Activated CD4-positive, alpha-beta T cell treated with anti-CD3 and anti-CD28 coated beads for 36 hours (primary cell): ENCODE measurements at places on chromosomes 16 and 17.

DNA sequence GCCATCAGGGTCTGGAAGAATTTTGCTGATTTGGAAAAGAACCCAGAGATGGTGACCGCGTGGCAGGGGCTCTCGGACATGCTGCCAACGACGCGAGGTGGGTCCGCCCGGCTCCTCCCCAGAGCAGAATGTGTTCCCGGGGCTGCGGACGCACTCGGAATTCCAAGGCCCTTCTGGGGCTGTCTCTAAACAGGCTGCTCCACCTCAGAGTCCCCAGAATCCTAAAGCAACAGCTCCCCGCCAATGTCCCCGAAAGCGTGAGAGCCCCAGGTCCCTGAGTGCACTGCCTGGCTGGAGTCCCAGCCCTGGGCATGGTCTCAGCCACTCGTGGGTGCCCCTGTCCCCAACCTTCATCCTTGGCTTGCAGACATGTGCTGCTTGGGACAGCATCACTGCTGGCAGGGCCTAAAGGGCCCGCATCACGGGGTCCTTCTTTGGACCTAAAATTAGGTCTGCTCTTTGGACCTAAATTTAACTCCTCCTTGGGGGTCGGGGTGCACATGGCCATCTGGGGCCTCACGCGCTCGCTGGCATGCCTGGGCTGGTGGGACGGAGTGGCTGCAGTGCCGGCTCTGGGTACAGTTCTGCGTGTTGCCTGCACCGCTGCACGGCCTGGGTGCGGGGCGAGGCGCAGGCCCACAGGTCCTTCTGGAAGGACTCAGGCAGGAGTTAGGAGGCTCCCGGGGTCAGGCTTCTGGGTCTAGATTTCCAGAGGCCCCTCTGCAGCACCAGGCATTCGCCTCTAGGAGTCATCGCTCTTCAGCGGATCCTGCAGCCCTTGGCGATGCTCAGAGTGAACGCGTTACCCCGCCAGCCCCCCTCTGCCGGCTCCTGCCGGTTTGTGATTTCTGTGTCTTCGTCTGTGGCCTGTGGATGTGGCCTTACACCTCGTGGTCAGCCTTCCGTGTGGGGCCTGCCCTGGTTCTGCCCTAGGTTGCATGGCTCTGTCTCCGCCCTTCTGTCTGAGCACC is 41.9 kb upstream of the CHMP6 start:
- H3K4me3 ChIP-seq = no peak overlapping the region
- H3K36me3 ChIP-seq = peaks cover 25% of the 10 kb centered on the region
- no peaks in the 10 kb centered on the region for H3K4me1 ChIP-seq
- no peak for DNase-seq
- no peaks in the 10 kb centered on the region for H3K27me3 ChIP-seq
- H3K27ac ChIP-seq = no peak overlapping the region

DNA sequence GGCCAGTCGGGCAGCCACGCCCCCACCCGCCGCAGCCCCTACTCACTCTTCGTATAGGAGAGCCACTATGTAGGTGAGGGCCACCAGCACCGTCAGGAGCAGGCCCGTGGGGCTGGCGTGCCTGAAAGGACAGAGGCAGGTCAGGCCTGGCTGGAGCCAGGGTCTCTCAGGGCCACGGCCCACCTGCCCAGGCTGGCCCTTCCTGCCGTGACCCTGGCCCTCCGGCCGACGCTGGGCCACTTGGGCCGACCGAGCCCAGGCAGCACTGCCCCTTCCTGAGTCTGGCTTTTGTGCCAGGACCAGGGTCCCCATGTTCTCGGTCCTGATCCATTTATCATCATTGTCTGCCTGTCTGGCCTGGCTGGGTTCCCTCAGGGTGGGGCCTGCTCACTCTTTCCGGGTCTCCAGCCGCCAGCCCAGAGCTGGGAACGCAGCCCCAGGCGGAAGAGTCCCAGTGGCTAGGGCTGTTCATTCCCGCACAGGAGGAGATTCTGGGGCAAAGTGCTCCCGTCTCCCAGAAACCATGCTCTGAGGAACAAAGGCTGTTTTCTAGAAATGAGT is 10.1 kb upstream of the RASD1 start:
- DNase-seq = no peak
- H3K4me1 ChIP-seq = peaks cover 2% of the 10 kb centered on the region
- H3K36me3 ChIP-seq = no peaks in the 10 kb centered on the region
- no peak overlapping the region for H3K4me3 ChIP-seq
- H3K27ac ChIP-seq = no peak overlapping the region

- H3K36me3 ChIP-seq = no peaks in the 10 kb centered on the region
- no peak for DNase-seq
- no peak overlapping the region for H3K4me3 ChIP-seq
- peaks cover 5% of the 10 kb centered on the region for H3K27me3 ChIP-seq
- no peak overlapping the region for H3K27ac ChIP-seq
These were observed 23.5 kb downstream of the CACNG5 start for GRCh38 chr17:66858226-66859083.

- H3K4me3 ChIP-seq = no peak overlapping the region
- no peaks in the 10 kb centered on the region for H3K36me3 ChIP-seq
- H3K27ac ChIP-seq = no peak overlapping the region
- no peaks in the 10 kb centered on the region for H3K27me3 ChIP-seq
- no peak for DNase-seq
- peaks cover 33% of the 10 kb centered on the region for H3K4me1 ChIP-seq
These were observed 20.6 kb downstream of the ACSM1 start for GRCh38 chr16:20676837-20677236.

DNA sequence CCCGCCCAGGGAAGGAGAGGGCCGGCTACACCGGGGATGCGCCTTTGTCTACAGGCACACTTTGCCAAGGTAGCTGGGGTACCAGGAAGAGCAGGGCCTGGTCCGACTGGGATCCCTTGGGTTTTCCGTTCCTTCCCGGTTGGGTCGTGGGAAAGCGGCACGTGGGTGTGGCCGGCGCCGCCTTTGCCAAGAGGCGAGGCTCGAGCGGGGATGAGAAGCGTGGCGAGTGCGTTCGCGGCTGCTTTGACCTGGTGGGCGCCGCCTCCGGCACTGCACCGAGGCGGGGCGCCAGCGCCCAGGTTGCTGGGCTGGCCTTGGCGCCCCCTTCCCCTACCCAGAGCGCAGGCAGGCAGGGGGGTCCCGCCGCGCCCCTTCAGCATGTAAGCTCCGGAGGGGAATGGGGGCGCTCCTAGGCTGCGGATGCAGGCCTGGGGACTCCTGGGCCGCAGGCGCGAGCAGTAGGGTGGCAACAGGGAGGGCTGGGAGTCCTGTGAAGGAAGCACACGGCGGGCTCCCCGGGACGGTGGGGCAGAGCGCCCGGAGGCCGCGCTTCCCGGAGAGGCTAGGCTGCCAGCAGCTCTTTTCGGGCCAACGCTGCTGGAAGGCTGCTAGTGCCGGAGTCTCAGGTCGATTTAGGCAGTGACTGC is 2.0 kb downstream of the HAS3 start:
- H3K4me1 ChIP-seq = peaks cover 16% of the 10 kb centered on the region
- H3K4me3 ChIP-seq = peak overlapping the region; percentile 49
- DNase-seq = peak; percentile 23
- H3K27ac ChIP-seq = no peak overlapping the region

- no peak for DNase-seq
- no peaks in the 10 kb centered on the region for H3K36me3 ChIP-seq
- H3K27ac ChIP-seq = no peak overlapping the region
- no peaks in the 10 kb centered on the region for H3K27me3 ChIP-seq
These were observed 29.7 kb upstream of the PEMT start for GRCh38 chr17:17621254-17621653.
